ENCODE measurements at places on chromosomes 7 and 10.

DNA sequence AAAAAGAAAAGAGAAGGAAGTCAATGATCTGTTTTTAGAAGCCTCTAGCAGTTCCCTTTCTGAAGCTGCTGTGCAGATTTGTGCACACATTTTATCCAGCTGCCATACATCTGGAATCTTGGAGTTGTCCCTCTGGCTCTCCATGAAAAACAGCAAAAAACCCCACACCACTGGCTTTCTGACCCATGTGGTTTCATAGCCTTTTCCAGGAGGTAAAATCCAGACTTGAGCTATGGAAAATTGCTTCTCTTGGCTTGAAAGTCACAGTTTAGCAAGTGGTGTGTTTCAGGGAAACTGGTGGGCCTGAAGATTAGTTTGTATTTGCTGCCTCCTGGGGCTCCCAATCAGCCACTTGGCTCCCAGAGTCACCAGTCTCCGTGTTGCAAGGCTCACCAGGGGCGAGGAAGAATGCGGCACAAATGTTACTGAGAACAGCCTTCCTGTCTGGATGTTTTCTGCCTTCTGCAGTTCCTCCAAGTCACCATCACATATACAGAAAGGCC lies 50.1 kb upstream of the ADRB1 start:
- DNase-seq = no peak

DNA sequence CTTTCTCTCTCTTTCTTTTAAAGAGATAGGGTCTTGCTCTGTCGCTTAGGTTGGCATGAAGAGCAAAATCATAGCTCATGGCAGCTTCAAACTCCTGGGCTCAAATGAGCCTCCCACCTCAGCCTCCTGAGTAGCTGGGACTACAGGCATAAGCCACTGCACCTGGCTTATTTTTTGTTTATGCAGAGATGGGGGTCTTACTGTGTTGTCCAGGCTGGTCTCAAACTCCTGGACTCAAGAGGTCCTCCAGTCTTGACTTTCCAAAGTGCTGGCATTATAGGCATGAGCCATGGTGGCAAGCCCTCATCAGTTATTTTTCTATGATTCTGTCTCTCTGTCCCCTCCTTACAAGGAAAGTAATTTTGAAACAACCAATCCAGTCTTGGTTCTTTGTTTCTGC lies 1.1 kb upstream of the BAG3 start:
- DNase-seq = no peak

DNA sequence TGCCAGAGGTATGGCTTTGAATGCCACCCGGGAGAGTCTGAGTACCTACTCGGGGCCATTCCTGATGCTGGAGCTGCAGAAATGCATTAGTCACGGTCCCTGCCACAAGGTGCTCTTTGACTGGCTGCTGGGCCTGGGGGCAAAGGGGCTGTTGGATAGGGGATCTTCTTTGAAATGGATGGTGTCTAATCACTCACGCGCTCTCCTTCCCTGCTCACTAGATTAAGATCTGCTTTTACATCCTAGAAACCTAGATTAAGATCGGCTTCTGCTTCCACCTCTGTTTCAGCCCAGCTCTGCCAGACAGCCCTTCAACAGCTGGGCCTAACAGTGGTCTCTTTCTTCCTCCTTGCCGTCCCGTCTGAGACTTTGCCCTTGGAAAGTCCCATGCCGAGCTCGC lies 57.2 kb downstream of the PAX2 start:
- no peak for DNase-seq

GRCh38 chr7:136229790-136230189 lies 252.6 kb upstream of the MTPN start:
- no peak for DNase-seq

DNA sequence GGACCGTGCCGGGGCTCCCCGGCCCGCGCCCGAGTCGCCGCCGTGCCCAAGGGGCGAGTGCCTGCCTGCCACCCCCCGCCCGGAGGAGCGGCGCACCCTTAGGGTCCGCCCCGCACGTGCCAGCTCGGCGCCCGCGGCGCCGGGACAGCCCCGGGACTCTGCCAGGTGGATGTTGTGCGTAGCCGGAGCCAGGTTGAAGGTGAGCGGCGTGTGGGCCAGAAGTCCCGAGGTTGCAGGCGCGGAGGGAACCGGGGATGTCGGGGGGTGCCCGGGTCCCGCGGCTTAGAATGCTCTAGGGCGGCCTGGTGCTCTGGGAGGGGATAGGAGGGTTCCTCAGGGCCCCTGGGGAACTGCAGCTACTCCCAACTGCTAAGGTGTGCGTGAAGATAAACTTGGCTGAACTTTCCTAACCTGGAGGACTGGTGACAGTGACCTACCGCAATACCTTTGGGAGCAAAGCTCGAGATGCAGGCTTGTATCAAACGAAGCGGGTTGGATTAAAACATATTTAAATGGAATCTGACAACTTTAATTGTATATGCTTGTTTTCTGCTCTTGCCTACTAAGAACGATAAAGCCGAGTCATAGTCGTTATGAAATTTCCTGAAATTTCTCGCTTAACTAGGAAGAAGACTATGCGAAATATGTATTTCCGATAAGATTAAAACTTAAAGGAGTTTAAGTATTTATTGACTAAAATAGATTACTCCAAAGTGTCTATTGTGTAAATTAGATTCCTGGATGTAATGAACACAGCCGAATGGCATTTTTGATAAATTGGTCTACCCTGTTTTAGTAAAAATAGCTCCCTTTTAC lies at the start of gene CUX1:
TSS of gene CUX1 (plus strand) at position 156 of the 816 bp plus-strand sequence. CDS start at position 170, 14 bp downstream.
- peak; percentile 86 for DNase-seq

- DNase-seq = no peak
These were observed 7.3 kb downstream of the PCLO start for GRCh38 chr7:83155407-83155806.

DNA sequence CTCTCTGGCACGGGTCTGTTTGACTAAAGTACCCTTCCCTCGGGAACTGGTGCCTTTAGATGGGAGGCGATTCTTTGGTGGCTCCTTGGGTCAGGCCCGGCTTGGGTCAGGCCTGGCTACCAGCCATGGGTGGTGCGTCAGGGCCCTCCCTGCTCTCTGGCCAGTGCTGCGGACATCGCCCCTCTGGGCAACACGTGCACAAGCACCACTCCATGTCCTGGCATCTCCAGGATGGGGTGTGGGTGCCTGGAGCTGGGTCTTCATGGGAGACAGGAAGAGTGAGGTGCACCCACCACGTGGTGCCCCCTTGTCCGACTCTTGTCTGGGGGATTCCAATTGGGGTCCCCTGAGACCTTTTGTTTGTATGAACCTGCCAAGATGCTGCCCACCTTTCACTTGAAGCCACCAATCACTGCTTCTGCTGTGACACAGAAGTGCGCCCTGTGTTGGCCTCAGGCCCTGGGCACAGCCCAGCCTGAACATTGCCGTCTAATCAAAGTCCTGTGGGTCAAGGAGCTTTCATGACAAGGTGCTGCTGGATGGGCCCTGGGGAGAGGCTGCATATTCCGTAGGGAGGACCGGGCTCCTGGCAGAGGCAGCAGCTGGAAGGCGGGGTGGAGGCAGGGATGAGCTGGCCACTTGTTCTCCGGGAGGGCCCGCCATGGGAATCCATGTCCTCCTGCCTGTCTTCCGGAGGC lies 11.1 kb upstream of the PWWP2B start:
- peak; percentile 71 for DNase-seq

GRCh38 chr10:3825244-3825643 lies 40.2 kb upstream of the KLF6 start:
- peak; percentile 68 for DNase-seq

DNA sequence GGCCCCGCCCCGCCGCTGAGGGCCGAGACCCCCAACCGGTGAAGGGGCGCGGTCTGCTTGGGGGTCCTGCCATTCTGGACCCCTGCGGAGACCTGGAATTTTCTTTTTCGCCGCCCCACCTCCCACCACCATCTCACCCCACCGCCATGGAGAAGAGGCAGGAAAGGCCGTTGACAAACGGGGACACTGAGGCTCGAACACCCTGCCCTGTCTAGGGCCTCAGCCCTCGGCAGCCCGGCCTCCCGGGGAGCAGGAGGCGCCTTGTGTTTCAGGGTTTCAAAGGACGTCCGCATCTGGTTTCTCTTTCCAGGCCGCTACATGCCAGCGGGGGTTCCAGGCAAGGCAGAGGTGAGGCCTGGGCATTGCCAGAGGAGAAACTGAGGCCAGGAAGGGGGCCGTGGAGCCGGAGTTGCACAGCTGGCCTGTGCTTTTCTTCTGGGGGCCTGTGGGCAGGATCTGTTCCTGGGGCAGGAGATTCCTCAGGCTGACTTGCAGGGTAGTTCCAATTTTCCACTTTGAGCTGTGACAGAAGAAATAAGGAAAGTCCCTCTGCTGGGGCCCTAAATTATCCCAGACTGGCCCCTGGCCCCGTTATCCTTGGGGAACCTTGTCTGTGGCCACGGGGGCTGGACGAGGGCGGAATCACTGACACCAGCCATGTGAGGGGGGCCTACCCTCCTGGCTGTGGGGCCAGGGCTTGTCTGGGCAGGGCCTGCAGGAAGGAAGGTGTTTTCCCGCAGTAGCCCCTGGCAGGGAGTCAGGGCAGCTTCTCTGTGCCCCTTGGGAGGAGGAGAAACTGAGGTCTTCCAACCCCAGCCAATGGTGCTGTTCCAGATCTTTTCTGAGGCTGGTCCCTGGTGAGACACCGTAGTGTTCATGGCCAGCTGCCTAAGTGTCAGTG lies 900 bp upstream of the MICALL2 start:
- no peak for DNase-seq

GRCh38 chr7:24026351-24026750 lies 257.6 kb upstream of the NPY start:
- DNase-seq = no peak

- DNase-seq = no peak
These were observed 333.2 kb upstream of the PODXL start for GRCh38 chr7:131889572-131890150.

DNA sequence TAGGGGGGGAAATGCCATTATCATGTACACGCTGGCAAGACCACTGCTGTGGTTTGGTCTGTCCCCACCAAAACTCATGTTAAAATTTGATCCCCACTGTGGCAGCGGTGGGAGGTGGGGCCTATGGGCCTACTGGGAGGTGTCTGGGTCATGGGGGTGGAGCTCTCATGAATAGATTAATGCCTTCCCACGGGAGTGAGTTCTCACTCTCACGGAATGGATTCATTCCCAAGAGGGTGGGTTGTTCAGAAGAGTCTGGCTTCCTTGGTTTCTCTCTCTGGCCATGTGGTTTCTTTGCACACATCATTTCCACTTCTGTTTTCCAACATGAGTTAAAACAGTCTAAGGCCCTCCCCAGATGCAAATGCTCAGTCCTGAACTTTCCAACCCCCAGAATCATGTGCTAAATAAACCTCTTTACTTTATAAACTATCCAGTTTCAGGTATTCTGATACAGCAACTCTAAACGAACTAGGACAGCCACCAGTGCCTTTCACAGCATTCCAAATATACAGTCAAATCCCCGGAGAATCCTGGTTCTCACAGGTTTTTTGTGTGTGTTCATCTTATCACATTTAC lies 44.3 kb downstream of the SMURF1 start:
- peak; percentile 45 for DNase-seq

GRCh38 chr7:137981668-137982067 lies 20.2 kb downstream of the CREB3L2 start:
- no peak for DNase-seq

DNA sequence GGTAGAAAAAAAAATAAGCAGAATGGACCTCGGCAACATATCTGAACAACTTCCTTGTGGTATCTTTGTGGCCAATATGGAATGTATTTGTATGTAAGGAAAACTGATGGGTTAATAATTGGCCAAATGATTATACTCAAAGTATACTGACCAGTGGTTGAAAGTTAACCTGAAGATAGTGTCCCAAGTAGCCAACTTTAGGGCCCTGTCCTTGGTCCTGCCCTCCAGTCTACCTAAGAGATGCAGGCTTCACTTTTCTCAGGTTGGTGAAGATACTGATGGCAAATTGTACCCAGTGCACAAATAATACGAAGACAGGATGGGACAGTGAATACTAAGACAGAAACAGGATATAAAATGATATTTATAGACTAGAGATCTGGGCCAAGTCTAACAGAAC lies 109.2 kb downstream of the SORCS3 start:
- no peak for DNase-seq

DNA sequence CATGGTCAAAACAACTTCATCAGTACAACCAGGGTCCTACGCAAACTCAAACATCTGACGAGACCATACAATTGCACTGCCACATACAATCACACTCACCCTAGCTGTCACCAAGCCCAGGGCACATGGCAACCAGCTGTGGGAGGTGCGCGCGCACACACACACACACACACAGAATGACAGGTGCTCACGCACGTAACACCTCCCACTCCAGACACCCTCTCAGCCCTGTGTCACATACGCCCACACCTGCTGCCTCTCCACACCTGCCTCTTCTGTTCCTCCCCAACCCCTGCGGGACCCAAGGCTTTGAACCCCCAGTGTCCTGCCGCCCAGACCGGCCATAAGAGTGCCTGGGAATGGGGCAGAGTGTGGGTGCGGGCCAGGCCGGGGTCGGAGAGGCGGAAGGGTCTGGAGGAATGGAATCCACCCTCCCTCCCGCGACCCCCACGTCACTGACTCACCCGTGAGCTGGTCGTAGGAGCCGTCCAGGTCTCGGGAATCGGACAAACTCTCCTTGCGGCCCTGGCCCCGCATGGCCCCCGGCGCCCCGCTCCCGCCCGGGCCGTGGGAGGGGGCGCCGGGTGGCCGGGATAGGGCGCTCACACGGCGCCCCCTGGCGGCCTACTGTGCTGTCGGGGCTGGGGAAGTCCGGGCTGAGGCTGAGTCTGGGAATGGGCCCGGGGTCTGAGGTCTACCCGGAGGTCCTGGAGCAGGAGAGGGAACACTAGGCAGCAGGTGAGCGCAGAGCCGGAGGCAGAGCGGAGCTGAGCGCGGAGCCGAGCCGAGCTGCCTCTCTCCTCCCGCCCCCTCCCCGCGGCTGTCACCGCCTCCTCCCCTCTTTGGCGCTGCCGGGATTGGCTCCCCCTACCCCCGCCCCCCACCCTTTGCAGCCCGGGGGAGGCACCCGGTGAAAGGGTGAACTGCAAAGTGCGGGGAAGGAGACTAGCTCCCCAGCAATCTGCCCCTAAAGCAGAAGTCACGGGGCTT lies at the start of gene KCNIP2:
TSS of gene KCNIP2 (minus strand) at position 769 of the 990 bp plus-strand sequence. CDS start at position 537, 232 bp downstream.
- no peak for DNase-seq

- DNase-seq = peak; percentile 14
These were observed 53.8 kb downstream of the TMEM26 start for GRCh38 chr10:61399406-61399805.

- no peak for DNase-seq
These were observed 3.5 kb upstream of the LRRC18 start for GRCh38 chr10:48943096-48943495.

DNA sequence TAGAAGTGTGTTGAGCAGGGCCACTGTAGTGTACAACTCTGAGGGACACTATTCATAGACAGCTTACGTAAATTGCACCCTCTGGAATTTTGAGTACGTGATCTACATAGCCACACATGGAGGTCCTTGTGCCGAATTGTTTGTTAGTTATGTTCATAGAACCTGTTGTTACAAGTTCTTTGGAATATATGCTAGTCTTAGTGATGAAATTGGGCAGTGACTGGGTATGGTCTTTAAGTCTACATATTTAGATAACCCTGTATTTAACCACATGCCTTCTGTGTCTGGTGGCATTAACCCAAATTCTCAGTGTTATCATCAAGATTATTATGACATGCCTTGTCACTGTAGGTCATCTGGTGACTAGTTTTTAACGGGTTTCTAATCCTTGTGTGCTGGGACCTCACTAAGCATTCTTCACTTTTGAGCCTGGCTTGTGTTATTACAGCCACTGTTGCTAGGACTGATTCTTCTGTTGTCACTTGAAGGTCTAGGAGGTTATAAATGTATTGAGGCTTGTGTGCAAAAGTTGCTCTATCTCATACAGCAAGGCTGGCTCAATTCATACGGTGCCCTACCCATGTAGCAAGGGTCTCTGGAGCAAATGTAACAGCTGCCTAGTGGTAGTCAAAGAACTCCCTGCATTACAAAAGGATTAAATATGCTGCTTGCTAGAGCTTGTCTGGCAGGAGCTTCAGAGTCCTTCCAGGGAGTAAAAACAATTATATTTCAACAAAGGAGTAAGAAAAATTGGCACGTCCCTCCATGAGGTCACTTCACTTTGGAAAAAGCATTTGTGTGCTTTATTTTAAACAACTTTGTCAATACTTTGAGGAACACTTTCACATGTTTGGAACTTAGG lies 65.4 kb downstream of the CDK14 start:
- no peak for DNase-seq
